ENCODE measurements at places on chromosomes 11 and 22.

DNA sequence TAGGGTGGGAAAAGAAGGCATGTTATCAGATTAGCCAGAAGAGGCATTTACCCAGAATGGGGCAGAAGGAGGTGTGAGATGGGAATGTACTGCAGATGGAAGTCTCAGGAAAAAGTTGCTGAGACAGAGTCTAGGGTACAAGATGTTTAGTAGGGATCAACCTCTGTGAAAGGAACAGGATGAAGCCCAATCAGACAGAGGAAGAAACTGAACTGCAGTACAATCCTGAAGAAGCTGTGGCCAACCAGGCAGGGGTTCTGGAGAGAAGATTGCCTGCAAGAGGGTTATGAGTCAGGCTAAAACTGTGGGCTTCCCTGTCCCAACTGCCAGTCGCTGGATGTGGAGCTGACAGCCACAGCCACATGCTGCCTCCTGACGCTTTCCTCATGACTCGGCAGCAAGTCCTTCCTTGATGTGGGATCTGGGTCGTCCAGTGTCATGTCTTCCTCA lies 64.0 kb downstream of the CWC15 start:
- DNase-seq = no peak

DNA sequence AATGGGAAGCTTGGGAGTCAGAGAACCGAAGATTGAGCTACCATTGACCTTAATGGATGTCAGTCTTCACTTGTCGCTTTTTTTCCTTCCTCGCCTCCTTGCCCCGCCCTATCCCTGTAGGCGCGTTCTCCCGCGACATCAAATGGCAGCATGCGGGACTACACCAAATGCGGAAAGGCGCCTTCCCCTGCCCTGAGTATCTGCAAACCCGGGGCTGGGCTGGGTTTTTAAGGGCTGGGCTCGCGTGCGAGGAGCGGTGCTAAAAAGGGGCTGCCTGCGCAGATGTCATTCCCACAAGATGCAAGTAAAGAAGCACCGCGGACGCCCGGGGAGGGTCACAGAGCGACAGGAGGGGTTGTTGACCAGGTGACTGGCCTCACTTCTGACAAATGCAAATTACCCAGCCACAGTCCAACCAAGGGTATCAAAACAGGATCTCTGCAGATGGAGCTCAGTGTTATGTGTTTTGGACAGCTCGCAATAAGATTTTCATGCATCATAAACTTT lies 4.7 kb upstream of the FAM111B start:
- DNase-seq = no peak

DNA sequence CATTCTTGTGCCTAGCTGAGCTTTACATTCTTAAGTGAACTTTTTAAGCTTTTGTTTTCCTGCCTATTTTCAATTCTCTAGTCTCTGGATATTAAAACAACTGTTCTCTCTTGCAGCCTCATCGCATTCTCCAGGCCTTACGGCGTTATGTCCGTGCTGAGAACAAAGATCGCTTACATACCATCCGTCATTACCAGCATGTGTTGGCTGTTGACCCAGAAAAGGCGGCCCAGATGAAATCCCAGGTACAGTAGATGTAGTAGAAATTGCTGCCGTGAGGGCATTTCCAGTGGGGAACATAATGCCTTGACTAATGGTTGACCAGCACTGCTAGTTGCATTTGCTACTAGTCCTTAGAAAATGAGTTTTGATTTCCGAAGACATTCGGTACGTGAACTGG lies 29.7 kb upstream of the ST14 start:
- no peak for DNase-seq

DNA sequence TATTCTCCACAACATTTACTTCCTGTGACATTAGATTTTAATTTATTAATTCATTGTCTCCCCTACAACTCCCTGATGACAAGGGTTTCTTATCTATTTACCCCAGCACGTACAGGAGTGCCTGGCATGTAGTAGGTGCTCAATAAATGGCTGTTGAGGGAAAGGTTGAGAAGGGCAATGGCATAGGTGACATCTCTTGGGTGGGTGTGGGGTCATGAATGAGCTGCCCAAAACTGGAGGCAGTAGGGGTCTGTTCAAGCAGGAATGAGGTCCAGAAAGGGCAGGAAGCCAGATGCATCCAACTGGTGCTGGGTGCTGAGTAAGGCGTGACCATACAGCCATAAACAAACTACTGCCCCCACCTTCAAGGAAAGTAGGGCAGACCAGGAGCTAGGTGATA lies 2.8 kb downstream of the VWCE start:
- DNase-seq = no peak

DNA sequence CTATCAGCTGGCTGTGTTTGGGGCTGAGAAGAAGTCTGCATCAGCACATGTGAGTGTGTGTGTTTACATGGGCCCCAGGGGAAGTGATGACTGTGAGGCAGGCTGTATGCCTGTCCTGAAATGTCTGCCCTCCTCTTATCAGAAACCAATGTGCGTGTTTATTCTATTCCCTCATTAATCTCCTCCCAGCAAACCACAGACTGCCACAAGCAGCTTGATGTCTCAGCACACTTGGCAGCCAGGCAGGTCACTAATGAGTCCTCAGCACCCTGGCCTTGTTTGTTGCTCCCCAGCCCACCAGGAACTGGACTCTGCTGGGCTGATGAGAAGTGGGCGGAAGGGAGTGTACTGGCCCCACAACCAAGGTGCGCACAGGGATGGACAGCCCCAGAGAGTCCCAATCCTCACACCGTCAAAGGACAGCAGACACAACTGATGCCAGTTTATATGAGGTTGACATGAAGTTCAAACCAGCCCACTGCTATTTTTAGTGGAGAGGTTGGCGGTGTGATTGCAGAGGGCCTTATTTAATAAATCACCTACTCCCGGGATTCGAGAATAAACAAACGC lies 225.8 kb downstream of the ETS1 start:
- no peak for DNase-seq

DNA sequence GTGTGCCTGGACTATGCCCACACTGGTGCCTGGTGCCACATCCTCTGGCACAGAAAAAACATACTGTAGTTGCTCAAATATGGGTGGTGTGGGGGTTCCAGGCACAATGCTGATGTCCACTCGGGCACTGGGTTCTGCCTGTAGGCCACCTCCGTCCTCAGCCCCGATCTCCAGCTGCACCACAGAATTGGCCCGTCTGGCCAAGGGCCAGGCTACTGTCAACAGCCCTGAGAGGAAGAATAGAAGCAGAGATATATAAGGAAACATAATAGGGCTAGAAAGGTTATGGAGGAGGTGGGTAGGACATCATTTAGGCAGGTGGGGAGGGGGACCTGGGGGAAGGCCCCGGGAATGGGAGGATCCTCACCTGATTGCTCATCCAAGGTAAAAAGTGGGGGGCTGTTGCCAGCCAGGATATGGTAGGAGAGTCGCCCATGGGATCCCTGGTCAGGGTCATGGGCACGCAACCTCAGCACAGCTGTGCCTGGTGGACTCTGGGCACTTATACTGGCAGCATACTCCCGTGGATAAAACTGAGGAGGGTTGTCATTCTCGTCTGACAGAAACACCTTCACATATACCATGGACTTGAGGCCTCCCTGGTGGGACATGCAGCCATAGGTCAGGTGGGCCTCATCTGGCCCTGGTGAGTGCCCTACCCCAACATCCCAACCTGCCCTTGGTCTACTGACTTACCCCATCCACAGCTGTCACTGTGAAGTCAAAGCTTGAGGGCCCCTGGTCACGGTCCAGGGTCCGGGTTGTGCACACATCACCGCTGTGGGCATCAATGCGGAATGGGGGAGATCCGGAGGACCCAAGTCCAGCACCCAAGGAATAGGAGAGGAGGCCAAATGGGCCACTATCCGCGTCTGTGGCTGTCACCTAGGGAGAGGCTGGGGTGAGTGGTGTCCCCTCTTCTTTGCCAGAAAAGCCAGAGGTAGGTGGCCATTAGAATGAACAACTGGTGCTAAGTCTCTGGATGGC lies 14.5 kb upstream of the TPP1 start:
- DNase-seq = no peak

- DNase-seq = no peak
These were observed 37.6 kb upstream of the MTNR1B start for GRCh38 chr11:92931746-92932422.

- DNase-seq = no peak
These were observed 11.9 kb downstream of the HIPK3 start for GRCh38 chr11:33268945-33269540.

DNA sequence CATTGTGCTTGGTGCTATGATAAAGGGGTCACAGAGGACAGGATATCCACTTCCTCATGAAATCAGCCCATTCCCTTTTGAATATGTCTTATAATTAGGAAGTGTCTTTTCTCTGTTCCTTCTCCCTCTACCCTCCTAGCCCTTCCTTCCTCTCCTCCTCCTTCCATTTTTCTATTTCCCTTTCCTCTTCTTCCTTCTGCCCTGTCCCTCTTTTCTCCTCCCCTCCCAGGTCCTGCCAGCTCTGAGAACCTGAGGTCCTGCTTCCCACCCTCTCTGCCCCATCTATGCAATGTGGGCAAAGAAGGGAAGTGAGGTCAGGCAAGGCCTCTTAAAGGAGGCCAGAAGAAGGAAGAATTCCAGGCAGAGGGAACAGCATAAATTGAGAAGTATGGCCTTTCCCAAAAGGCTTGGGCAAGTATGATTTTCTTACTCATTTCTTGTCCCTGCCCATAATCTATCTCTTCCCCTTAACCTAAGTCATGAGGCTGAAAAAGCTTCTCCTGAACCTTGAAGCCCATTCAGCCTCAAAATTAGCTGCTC lies 7.7 kb upstream of the UBASH3B start:
- DNase-seq = no peak

- DNase-seq = peak; percentile 64
These were observed 228.6 kb upstream of the DDI1 start for GRCh38 chr11:103807806-103808205.

GRCh38 chr11:7593481-7593880 lies 79.7 kb downstream of the PPFIBP2 start:
- no peak for DNase-seq

- no peak for DNase-seq
These were observed 44.9 kb downstream of the ATG16L2 start for GRCh38 chr11:72859126-72859525.

- no peak for DNase-seq
These were observed 1.5 kb downstream of the ROBO4 start for GRCh38 chr11:124896071-124896750.

GRCh38 chr22:24706732-24707469 lies 67.6 kb downstream of the PIWIL3 start:
- DNase-seq = no peak

DNA sequence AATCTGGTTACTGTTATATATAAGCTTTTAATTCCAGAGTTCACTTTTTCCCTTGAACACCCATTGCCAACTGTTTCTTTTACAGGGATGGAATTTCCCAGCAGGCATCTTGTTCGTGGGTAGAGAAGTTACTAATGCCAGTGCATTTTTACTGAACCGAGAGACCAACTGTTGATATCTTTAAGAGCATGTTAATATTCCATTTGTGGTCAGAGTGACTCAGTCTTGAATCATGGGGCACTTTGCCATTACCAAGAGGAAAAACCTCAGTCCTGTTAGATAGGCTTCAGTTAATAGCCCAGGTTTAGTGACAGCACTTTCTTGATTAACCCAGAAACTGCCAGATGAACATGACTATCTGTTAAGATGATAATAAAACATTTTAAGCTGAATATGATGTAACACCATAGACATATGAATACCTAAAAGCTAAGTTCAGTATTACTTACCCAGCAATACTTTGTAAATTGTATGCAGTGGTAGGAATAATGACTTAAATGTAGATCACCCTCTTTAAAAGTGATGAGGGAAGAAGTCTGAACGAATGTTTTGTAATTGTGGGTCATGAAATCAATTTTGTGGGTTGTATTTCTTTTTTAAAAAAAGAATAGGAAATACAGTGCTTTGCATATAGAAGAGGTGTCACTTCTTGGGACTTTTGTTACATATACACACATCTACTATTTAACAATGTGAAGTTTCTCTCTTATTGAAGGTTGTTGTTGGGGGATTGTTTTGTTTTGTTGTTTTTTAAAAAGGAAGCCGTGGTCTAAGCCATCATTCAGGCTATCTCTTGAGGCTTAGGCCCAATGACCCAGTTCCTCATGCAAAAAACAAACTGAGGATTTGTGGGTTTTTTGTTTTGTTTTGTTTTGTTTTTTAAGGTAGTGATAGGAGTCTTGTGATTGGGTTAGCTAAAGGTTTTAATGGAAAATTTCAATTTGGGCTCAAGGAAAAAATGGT lies 79.2 kb upstream of the GRIK4 start:
- no peak for DNase-seq

- DNase-seq = no peak
These were observed 1074.9 kb downstream of the OPCML start for GRCh38 chr11:132457445-132457844.

- DNase-seq = no peak
These were observed 50.1 kb downstream of the FBLN1 start for GRCh38 chr22:45552580-45553350.

DNA sequence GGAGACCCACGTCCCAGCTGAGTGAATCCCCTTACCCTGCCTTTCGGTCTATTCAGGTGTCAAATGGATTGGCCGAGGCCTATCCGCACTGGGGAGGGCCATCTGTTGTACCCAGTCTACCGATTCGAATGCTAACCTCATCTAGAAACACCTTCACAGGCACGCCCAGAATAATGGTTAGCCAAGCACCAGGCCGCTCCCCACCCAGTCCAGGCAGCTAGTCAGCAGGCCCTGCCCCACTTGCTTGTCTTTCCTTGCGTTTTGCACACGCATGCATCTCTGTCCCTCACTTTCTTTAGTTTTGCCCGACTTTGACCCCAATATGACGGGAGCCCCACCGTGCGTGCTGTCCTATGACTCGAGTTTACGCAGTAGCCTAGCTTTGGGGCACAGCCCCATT lies 31.7 kb downstream of the PARVB start:
- DNase-seq = no peak

- no peak for DNase-seq
These were observed 21.3 kb upstream of the BACE1-AS start for GRCh38 chr11:117269856-117270255.

DNA sequence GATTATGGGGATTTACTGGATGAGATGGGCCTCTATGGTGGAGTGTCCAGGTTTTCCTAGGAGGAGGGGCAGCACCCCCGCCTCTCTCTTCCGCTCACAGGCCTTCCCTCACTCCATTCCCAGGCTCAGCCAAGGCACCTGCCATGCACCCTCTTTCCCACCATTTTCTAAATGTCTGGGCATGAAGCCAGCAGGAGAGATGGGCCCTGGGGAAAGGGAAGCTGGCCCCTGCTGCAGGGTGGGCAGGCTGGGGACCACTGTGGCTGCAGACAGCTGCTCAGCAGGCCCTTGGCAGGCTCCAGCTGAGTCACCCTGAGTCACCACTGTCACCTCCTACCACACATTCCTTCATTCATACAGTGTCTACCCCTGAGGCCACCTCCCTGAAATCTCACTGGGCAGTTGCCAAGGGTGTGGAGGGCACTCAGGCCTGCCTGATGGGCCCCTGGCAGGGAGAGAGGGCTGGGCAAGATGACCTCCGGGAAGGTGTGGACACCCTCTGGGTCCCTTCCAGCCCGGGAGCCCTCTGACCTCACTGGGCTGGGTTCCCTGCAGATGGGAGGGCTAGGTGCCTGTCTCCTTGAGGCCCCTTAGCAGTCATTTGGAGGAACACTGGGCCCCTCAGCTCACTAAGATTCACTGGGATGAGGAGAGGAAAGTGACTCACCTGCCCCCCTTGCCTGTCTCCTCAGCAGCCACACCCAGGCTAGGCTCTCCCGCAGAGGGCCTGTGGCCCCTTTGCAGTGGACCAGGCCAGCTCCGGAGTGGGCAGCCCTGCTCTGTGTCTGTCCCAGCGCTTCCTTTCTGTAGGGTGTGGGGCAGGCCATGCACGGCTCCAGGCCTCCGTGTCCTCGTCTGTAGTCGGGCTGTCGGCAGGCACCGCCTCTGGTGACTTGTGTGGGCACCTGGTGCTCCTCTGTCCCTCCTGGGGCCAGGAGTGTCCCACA lies 7.8 kb downstream of the MYEOV start:
- no peak for DNase-seq

- no peak for DNase-seq
These were observed 10.9 kb downstream of the GAB2 start for GRCh38 chr11:78406568-78407196.

All from NCI-H446 treated with DMSO at 0.1 percent for 48 hours (cell line).